ENCODE measurements at places on chromosomes 3 and 15.
A peak's percentile ranks its signal among the peaks of the same experiment; 100 is the strongest.

GRCh38 chr3:172553526-172554252 is 30.5 kb upstream of the TNFSF10 start:
- no peak overlapping the region for H3K4me3 ChIP-seq
- no peaks in the 10 kb centered on the region for H3K27me3 ChIP-seq
- no peak for DNase-seq
- peaks cover 5% of the 10 kb centered on the region for H3K4me1 ChIP-seq

DNA sequence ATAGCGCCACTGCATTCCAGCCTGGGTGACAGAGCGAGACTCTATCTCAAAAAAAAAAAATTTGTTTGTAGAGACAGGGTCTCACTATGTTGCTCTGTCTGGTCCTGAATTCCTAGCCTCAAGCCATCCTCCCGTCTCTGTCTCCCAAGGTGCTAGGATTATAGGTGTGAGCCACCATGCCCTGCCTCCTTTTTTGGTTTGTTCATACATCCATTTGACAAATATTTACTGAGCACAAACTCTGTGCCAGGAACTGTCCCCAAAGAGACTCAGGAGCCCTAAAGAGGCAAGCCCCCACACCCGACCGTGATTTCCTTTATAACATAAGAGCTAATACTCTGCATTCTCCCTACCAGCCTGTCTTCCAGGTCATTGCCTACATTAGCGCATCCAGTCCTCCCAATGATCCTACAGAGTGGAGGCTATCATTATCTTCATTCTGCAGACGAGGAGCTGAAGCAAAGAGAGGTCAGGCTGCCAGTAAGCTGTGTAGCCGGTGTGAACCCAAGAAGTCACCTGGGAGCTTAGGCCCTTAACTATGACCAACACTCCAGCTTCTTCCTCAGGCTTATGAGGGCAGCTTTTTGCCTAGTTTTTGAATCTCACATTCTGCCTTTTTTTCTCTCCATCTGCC is 6.3 kb upstream of the PXK start:
- H3K36me3 ChIP-seq: no peaks in the 10 kb centered on the region
- H3K27me3 ChIP-seq: no peaks in the 10 kb centered on the region
- DNase-seq: no peak
- no peak overlapping the region for H3K4me3 ChIP-seq

- DNase-seq: no peak
- no peaks in the 10 kb centered on the region for H3K27me3 ChIP-seq
- H3K36me3 ChIP-seq: no peaks in the 10 kb centered on the region
- H3K27ac ChIP-seq: no peak overlapping the region
- no peak overlapping the region for H3K4me3 ChIP-seq
Observed at GRCh38 chr15:58185439-58185838, 47.3 kb downstream of the AQP9 start.

- peak overlapping the region; percentile 21 for H3K27ac ChIP-seq
- H3K4me3 ChIP-seq: no peak overlapping the region
- H3K36me3 ChIP-seq: peaks cover 60% of the 10 kb centered on the region
Observed at GRCh38 chr3:71107926-71108325, 475.6 kb downstream of the FOXP1 start.

GRCh38 chr3:191944835-191945234 is 483.9 kb downstream of the PYDC2 start:
- no peaks in the 10 kb centered on the region for H3K36me3 ChIP-seq
- H3K27me3 ChIP-seq: no peaks in the 10 kb centered on the region
- DNase-seq: no peak
- H3K27ac ChIP-seq: no peak overlapping the region
- H3K4me1 ChIP-seq: no peaks in the 10 kb centered on the region

DNA sequence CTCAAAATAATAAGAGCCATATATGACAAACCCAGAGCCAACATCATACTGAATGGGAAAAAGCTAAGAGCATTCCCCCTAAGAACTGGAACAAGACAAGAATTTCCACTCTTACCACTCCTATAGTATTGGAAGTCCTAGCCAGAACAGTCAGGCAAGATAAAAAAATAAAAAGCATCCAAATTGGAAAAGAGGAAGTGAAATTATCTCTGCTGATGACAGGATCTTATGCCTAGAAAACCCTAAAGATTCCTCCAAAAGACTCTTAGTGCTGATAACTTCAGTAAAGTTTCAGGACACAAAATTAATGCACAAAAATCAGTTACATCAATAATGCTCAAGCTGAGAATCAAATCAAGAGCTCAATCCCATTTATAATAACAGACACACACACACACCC is 45.9 kb upstream of the SLC2A2 start:
- no peak overlapping the region for H3K27ac ChIP-seq
- peaks cover 3% of the 10 kb centered on the region for H3K36me3 ChIP-seq
- no peaks in the 10 kb centered on the region for H3K27me3 ChIP-seq
- no peaks in the 10 kb centered on the region for H3K4me1 ChIP-seq
- H3K4me3 ChIP-seq: no peak overlapping the region

- H3K36me3 ChIP-seq: no peaks in the 10 kb centered on the region
- H3K4me3 ChIP-seq: no peak overlapping the region
- no peak for DNase-seq
- H3K27ac ChIP-seq: no peak overlapping the region
- no peaks in the 10 kb centered on the region for H3K27me3 ChIP-seq
- no peaks in the 10 kb centered on the region for H3K4me1 ChIP-seq
Observed at GRCh38 chr3:177624528-177625495, 427.5 kb upstream of the TBL1XR1 start.

DNA sequence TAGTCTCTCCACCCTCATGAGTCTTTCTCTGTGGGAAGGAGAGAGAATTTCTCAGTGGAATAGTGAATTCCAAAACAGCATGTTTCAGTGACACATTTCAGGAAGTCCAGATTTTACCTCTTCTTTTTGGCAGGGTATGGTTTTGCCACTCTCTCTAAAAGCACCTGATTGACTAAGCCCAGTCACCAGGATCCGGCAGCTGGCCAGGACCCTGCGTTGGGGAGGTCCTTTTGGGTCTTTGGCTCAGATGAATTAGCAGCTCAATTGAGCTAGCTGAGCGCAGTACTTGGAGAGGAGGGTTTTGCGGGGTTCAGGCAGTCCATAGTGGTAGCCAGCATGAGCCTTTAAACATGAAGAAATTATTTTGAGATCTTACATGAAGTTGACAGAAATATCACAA is 548.2 kb downstream of the PDCD6IP start:
- H3K4me1 ChIP-seq: no peaks in the 10 kb centered on the region
- H3K36me3 ChIP-seq: no peaks in the 10 kb centered on the region
- H3K4me3 ChIP-seq: no peak overlapping the region
- DNase-seq: no peak
- no peak overlapping the region for H3K27ac ChIP-seq

- H3K4me1 ChIP-seq: no peaks in the 10 kb centered on the region
- no peak overlapping the region for H3K27ac ChIP-seq
- no peak for DNase-seq
Observed at GRCh38 chr3:124097362-124098131, 105.6 kb upstream of the ROPN1 start.

- peak overlapping the region; percentile 64 for H3K27ac ChIP-seq
- H3K36me3 ChIP-seq: no peaks in the 10 kb centered on the region
- no peak overlapping the region for H3K4me3 ChIP-seq
- H3K4me1 ChIP-seq: peaks cover 23% of the 10 kb centered on the region
Observed at GRCh38 chr3:190585805-190586630, 72.1 kb downstream of the IL1RAP start.

GRCh38 chr15:47258521-47258920 is 458.8 kb upstream of the SEMA6D start:
- no peak for DNase-seq
- no peaks in the 10 kb centered on the region for H3K27me3 ChIP-seq
- H3K27ac ChIP-seq: no peak overlapping the region
- H3K36me3 ChIP-seq: no peaks in the 10 kb centered on the region
- no peak overlapping the region for H3K4me3 ChIP-seq

- no peaks in the 10 kb centered on the region for H3K36me3 ChIP-seq
- peaks cover 63% of the 10 kb centered on the region for H3K4me1 ChIP-seq
- no peak for DNase-seq
- no peak overlapping the region for H3K27ac ChIP-seq
- peak overlapping the region; percentile 88 for H3K4me3 ChIP-seq
- H3K27me3 ChIP-seq: no peaks in the 10 kb centered on the region
Observed at GRCh38 chr15:99568625-99569352, 3.0 kb downstream of the MEF2A start.

DNA sequence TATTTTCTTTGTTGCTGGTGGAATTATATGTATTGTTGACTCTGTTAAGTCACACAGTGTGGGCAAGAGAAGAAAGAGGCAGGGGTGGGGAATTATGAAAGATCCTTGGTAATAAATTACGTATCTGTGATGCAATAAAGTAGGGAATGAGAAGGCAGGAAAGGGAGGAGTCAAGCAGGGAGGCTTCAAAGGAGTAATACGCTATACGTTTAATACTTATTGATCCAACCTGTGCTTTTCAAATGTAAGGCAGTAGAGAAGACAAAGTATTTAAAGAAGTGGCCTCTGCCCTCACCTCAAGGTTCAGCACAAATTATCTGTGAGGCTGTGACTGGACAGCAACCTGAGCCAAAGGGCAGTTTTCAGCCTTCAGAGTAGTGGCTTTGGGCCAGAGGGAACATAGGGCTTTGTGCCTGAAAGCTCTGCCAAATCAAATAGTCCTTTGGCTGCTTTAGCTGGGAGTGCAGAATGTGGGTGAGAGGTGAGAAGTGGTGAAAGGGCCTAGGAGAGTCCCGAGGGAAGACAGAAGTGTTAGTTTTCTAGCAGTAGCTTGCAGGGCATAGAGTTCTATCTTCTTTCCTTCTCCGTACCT is 1.2 kb upstream of the PLIN1 start:
- H3K36me3 ChIP-seq: no peaks in the 10 kb centered on the region
- H3K27ac ChIP-seq: no peak overlapping the region
- no peak for DNase-seq
- no peak overlapping the region for H3K4me3 ChIP-seq
- H3K27me3 ChIP-seq: no peaks in the 10 kb centered on the region

- DNase-seq: no peak
- no peak overlapping the region for H3K27ac ChIP-seq
- peaks cover 54% of the 10 kb centered on the region for H3K27me3 ChIP-seq
Observed at GRCh38 chr15:79208179-79208578, 74.3 kb upstream of the ANKRD34C start.

- no peaks in the 10 kb centered on the region for H3K4me1 ChIP-seq
- DNase-seq: no peak
- H3K27ac ChIP-seq: no peak overlapping the region
- no peaks in the 10 kb centered on the region for H3K27me3 ChIP-seq
- no peak overlapping the region for H3K4me3 ChIP-seq
Observed at GRCh38 chr3:19739504-19739903, 194.5 kb downstream of the EFHB start.

DNA sequence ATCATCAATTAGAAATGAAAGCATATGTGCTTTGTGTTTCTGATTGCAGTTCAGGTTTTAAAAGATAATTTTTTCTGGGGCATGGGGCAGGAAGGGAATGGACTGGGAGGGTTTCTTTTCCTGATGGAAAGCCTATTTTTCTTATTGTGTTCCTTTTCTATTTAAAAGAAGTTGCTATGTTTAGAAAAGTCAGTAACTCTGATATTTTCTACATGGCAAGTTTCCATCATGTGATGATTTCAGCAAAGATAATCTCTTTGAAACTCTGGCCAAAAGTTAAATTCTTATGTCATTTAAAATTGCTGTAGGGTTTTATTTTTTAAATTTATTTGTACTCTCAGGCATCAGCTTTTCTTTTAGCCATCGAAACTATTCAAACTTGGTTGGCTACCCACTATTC is 601.2 kb downstream of the FOXP1 start:
- peak overlapping the region; percentile 81 for H3K27ac ChIP-seq
- peaks cover 15% of the 10 kb centered on the region for H3K4me1 ChIP-seq
- no peak for DNase-seq
- no peaks in the 10 kb centered on the region for H3K27me3 ChIP-seq

GRCh38 chr3:16370872-16371740 is 106.1 kb downstream of the OXNAD1 start:
- peaks cover 18% of the 10 kb centered on the region for H3K4me1 ChIP-seq
- no peaks in the 10 kb centered on the region for H3K27me3 ChIP-seq
- no peak for DNase-seq
- peak overlapping the region; percentile 64 for H3K27ac ChIP-seq

- no peaks in the 10 kb centered on the region for H3K36me3 ChIP-seq
- H3K4me3 ChIP-seq: peak overlapping the region; percentile 29
- H3K27me3 ChIP-seq: no peaks in the 10 kb centered on the region
- peaks cover 58% of the 10 kb centered on the region for H3K4me1 ChIP-seq
- H3K27ac ChIP-seq: no peak overlapping the region
Observed at GRCh38 chr15:40925863-40926658, 3.1 kb upstream of the DLL4 start.

GRCh38 chr3:146888176-146888575 is 283.0 kb upstream of the PLSCR5 start:
- H3K27me3 ChIP-seq: no peaks in the 10 kb centered on the region
- H3K36me3 ChIP-seq: no peaks in the 10 kb centered on the region
- no peaks in the 10 kb centered on the region for H3K4me1 ChIP-seq
- H3K27ac ChIP-seq: no peak overlapping the region
- H3K4me3 ChIP-seq: no peak overlapping the region

- no peaks in the 10 kb centered on the region for H3K36me3 ChIP-seq
Observed at GRCh38 chr3:194185221-194185620, 49.3 kb downstream of the HES1 start.

- no peaks in the 10 kb centered on the region for H3K36me3 ChIP-seq
- no peak overlapping the region for H3K27ac ChIP-seq
- no peaks in the 10 kb centered on the region for H3K4me1 ChIP-seq
- H3K4me3 ChIP-seq: no peak overlapping the region
- DNase-seq: no peak
Observed at GRCh38 chr15:49832511-49832910, 211.7 kb downstream of the DTWD1 start.

DNA sequence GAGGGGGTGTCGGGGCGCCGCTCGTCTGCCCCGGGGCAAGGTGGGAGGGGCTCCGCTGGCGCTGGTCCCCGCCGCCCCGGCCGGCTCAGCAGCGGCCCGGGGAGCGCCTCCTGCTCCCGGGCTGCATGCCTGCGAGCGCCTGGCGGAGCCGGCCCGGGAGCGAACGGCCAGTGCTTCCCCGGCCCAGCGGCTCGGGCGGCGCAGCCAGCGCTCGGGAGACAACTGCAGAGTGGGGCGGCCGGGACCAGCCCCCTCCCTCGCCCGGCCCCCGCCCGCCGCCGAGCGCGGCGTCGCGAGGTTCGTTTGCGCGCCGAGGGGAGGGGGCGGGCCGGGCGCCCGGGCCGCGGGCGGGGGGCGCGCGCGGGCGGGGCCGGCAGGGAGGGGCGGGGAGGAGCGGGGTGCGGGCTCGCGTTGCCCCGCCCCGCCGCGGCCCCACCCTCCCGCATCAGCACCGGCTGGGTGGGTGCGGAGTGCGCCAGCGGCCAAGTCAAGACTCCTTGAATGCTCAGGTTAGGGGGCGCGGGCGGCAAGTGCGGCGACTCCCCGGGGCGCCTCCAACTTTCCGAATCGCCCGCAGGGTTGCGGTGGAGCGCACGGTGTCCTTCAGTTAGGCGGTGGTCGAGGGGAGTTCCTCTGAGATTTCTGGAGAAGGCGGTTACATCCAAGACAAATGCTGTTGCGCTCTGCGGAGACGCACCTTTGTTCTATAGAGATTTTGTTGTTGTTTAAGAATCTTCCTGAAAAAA is at the start of gene RGMA:
Gene RGMA, minus strand, starts transcription at position 231 of the 746 bp plus-strand sequence. CDS start 279 bp downstream, outside the sequence.
- peaks cover 81% of the 10 kb centered on the region for H3K27me3 ChIP-seq
- no peaks in the 10 kb centered on the region for H3K36me3 ChIP-seq
- H3K4me1 ChIP-seq: peaks cover 4% of the 10 kb centered on the region
- H3K27ac ChIP-seq: no peak within 1 kb of the TSS
- H3K4me3 ChIP-seq: peak within 1 kb of the TSS; percentile 48

- no peak for DNase-seq
- peaks cover 32% of the 10 kb centered on the region for H3K4me1 ChIP-seq
- H3K36me3 ChIP-seq: no peaks in the 10 kb centered on the region
- no peak overlapping the region for H3K27ac ChIP-seq
- no peak overlapping the region for H3K4me3 ChIP-seq
Observed at GRCh38 chr3:171257251-171258203, 202.7 kb downstream of the TNIK start.

Measured in spleen (tissue), 13 donors.